ENCODE measurements at places on chromosomes 7 and 10.
A peak's percentile ranks its signal among the peaks of the same experiment; 100 is the strongest.

- no peaks in the 10 kb centered on the region for H3K4me1 ChIP-seq
- H3K27me3 ChIP-seq, result no peaks in the 10 kb centered on the region
- H3K36me3 ChIP-seq, result no peaks in the 10 kb centered on the region
- H3K27ac ChIP-seq, result no peak overlapping the region
- no peak for ATAC-seq
These were observed 609.7 kb downstream of the INHBA start for GRCh38 chr7:41093141-41093540.

- H3K4me1 ChIP-seq, result no peaks in the 10 kb centered on the region
- H3K27me3 ChIP-seq, result peaks cover 16% of the 10 kb centered on the region
- H3K4me3 ChIP-seq, result no peak overlapping the region
- ATAC-seq, result no peak
These were observed 109.2 kb downstream of the DYNC1I1 start for GRCh38 chr7:95881597-95881996.

DNA sequence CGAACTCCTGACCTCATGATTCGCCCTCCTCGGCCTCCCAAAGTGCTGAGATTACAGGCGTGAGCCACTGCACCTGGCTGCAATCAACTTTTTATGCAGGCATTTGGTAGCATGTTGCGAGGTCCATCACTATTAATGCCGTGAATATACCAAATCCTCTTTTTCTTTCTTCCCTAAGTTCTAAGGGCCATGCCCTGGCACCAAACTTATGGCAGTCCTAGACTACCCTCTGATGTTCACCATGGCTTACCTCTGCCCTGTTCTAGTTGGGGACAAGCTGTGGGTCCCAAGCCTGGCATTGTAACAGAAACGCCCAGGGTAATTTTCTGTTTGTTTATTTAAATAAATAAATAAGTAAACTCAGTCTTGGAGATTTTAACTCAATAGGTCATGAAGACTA lies 13.3 kb downstream of the PRSS2 start:
- no peaks in the 10 kb centered on the region for H3K4me1 ChIP-seq
- H3K36me3 ChIP-seq, result peaks cover 34% of the 10 kb centered on the region
- H3K27ac ChIP-seq, result peak overlapping the region; percentile 84
- ATAC-seq, result no peak

DNA sequence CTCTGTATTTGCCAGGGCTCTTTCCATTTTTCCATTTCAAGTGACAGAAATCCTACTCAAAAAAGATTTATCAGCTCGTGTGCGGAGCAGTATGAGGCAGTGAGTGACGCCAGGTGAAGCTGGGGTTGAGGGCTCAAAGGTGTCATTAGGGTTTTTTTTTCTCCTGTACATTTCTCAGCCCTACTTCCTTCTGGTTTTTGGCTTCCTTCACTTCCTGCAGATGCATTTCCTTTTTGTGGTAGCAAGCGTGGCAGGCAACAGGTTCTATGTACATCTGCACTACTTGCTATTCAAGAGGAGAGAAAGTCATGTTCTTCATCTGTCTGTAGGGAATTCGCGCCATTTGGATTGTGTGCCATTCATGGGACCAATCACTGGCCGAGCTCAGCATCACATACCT lies 52.8 kb upstream of the AOAH start:
- H3K27me3 ChIP-seq, result no peaks in the 10 kb centered on the region
- H3K27ac ChIP-seq, result peak overlapping the region; percentile 34
- H3K36me3 ChIP-seq, result no peaks in the 10 kb centered on the region
- peak overlapping the region; percentile 64 for H3K4me3 ChIP-seq

DNA sequence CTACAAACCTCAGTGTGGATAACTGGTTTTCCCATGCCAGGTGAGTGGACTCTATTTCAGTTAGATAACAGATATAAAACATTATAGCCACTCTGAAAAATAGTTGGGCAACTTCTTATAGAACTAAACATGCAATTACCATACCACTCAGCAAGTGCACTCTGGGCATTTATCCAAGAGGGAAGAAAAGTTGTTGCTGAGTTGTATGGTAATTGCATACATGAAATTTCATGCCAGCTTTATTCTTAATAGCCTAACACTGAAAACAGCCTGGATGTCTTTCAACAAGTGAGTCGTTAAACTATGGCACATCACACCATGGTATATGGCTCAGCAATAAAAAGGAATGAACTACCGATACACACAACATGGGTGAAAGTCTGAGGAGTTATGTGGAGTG lies 10.6 kb upstream of the UPP1 start:
- H3K27me3 ChIP-seq, result no peaks in the 10 kb centered on the region
- H3K4me1 ChIP-seq, result peaks cover 12% of the 10 kb centered on the region
- H3K36me3 ChIP-seq, result no peaks in the 10 kb centered on the region
- ATAC-seq, result no peak

DNA sequence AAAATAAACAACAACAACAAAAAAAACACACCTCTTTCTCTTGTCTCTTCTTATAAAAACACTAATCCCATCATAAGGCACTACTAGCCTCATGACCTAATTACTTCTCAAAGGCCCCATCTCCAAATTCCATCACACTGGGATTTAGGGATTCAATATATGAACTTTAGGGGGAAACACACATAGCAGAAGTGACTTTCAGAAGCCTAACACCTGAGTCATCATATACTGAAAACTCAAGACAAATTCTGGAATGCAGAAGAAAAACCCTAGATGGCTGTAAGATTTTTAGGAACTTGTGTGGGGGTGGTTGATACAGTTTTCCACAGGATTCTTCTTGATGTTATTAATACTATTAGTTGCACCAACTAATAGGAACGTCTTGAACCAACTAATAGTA lies 33.7 kb upstream of the CSTF2T start:
- no peaks in the 10 kb centered on the region for H3K27me3 ChIP-seq
- H3K4me1 ChIP-seq, result no peaks in the 10 kb centered on the region
- ATAC-seq, result no peak
- no peaks in the 10 kb centered on the region for H3K36me3 ChIP-seq
- H3K27ac ChIP-seq, result no peak overlapping the region

- H3K27ac ChIP-seq, result peak overlapping the region; percentile 77
- ATAC-seq, result peak; percentile 95
- H3K36me3 ChIP-seq, result no peaks in the 10 kb centered on the region
- no peaks in the 10 kb centered on the region for H3K27me3 ChIP-seq
These were observed 8.7 kb upstream of the LIPM start for GRCh38 chr10:88793712-88794299.

DNA sequence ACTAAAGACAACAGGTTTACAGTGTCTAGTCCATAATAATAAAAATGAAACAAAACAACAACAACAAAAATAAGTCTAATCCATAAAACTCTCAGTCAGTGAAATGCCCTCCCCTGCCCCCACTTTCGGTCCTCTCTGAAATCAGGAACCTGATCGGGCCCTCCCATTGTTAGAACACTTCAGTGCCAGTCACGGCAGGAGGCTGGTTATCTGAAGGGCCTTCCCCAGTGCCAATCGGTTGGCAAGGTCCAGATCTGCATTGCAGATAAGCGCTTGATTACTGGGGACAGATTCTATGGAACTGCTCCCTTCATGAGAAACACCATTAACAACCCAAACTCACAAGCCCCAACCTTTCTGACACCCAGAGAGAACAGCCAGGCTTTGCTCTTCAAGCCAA lies 72.2 kb upstream of the EEPD1 start:
- H3K27me3 ChIP-seq, result no peaks in the 10 kb centered on the region
- H3K27ac ChIP-seq, result no peak overlapping the region
- no peaks in the 10 kb centered on the region for H3K4me1 ChIP-seq
- no peaks in the 10 kb centered on the region for H3K36me3 ChIP-seq
- ATAC-seq, result no peak

- H3K4me1 ChIP-seq, result peaks cover 14% of the 10 kb centered on the region
- no peaks in the 10 kb centered on the region for H3K36me3 ChIP-seq
- H3K27me3 ChIP-seq, result no peaks in the 10 kb centered on the region
- ATAC-seq, result no peak
- no peak overlapping the region for H3K27ac ChIP-seq
These were observed 179.5 kb upstream of the AKR1E2 start for GRCh38 chr10:4646547-4646946.

DNA sequence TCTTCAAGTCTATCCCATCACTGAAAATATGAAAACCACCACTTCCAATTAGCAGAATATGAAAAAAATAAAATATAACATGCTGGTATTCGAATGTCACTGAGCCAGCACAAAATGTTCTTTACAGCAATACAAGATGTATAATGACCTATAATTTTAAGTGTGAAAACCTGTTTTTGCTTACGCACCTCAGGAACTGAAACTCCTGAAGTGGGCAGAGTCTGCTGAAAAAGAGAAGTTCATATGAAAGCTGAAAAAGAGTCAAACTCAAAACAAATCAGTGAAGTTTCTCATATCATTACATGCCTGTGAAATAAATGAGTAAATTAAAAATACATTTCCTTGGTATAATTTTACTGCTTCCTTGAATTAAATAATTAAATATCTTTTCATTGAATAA lies 272.5 kb downstream of the DGKB start:
- H3K27me3 ChIP-seq, result no peaks in the 10 kb centered on the region
- no peak overlapping the region for H3K27ac ChIP-seq
- no peak for ATAC-seq

DNA sequence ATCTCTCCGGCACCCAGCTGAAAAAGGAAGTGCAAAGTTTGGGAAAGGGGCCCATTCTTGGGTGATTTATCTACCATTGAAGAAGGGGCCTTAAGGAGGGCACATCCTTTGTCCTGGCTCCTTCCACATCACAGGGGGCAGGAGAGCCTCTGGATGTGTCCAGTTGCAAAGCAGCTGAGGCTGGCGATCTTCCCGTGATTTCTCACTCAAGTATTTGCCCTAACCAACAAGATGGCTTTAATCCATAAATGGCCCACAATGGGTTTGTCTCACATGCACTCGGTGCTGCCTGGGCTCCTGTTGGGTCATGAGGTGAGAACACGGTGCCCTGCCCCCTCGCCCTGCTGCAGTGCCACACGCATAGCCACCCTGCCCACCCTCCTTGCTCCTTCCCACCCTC lies 14.2 kb upstream of the FRMPD2 start:
- peaks cover 4% of the 10 kb centered on the region for H3K4me1 ChIP-seq
- no peak overlapping the region for H3K4me3 ChIP-seq
- H3K27me3 ChIP-seq, result peaks cover 28% of the 10 kb centered on the region
- H3K36me3 ChIP-seq, result no peaks in the 10 kb centered on the region

DNA sequence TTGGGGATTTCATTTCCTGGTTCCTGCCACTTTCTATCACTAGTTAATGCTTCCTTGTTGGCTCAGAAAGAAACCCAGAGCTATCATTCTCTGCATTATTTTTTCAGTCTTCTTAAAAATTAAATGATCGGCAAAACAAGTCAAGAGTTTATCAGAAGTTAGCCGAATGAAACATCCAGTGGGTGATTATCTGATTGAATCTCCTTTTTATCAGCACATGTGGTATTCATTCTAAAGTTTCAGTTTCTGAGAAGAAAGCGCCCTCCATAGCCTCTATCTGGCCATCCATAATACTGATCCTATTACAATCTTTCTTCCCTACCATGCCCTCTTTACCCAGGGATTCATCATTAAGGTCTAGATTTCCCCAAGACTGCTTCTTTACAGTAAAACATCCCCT lies 71.8 kb downstream of the OSBPL3 start:
- H3K4me1 ChIP-seq, result peaks cover 32% of the 10 kb centered on the region
- H3K4me3 ChIP-seq, result no peak overlapping the region
- ATAC-seq, result no peak
- no peaks in the 10 kb centered on the region for H3K27me3 ChIP-seq

- H3K4me3 ChIP-seq, result no peak overlapping the region
- no peaks in the 10 kb centered on the region for H3K36me3 ChIP-seq
- H3K4me1 ChIP-seq, result no peaks in the 10 kb centered on the region
- H3K27ac ChIP-seq, result peak overlapping the region; percentile 51
These were observed 403.2 kb downstream of the RPS24 start for GRCh38 chr10:78436706-78437406.

DNA sequence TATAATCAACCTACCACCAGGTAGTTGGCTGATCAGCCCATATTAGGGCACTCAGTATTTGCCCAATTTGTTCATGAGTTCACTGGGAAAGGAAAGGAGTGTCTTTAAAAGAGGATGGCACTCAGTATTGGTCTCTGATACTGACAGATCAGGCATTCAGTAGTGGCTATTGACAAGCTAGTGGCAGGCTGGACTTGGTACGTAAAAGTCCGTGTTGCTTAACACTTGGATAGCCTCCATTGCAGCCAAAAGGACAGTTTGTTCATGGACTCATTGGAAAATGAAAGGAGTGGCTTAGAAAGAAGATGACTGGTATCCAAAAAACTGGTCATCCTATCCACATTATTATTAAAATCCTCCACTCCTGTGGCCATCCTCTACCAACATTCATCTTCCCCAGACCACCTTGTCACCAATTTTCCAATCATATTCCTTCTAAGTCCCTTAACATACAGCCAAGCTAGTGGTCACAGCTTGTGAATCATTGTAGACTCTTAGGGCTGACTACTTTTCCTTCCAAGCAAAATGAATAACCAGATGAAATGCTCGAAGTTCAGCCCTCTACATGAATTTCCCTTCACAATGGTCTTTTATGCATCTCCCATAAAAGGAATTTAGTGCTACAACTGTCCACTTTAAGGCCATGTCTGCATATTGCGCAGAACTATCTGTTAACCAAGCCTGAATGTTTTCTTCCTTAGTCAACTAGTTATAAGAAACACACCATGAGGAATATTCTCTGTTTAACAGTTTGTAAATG lies 78.6 kb upstream of the MAGI2 start:
- no peaks in the 10 kb centered on the region for H3K4me1 ChIP-seq
- no peak overlapping the region for H3K27ac ChIP-seq
- no peak overlapping the region for H3K4me3 ChIP-seq
- no peaks in the 10 kb centered on the region for H3K27me3 ChIP-seq
- no peak for ATAC-seq

GRCh38 chr7:105439174-105439893 lies 50.6 kb upstream of the SRPK2 start:
- no peak overlapping the region for H3K4me3 ChIP-seq
- no peak overlapping the region for H3K27ac ChIP-seq
- peaks cover 8% of the 10 kb centered on the region for H3K4me1 ChIP-seq

DNA sequence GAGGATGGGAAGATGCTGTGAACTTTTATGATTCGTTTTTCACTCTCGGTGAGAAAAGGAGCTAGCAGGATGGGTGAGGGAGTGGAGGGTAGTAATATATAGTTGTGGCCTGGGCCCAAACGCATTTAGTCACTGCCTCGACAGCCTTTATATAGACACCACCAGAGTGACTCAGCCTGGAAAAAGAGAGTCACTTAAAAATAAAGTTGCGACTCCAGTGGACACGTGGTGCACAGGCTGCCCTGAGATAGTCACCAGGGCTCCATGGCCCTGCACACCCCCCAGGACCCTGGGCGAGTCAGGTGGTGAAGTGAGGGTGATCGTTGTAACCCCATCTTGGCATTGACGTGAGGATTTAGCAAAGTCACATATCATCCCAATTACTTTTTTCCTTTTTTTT lies 106.7 kb downstream of the CUX1 start:
- H3K4me3 ChIP-seq, result no peak overlapping the region
- no peaks in the 10 kb centered on the region for H3K27me3 ChIP-seq
- peak; percentile 99 for ATAC-seq
- peaks cover 6% of the 10 kb centered on the region for H3K4me1 ChIP-seq
- no peaks in the 10 kb centered on the region for H3K36me3 ChIP-seq
- peak overlapping the region; percentile 71 for H3K27ac ChIP-seq

DNA sequence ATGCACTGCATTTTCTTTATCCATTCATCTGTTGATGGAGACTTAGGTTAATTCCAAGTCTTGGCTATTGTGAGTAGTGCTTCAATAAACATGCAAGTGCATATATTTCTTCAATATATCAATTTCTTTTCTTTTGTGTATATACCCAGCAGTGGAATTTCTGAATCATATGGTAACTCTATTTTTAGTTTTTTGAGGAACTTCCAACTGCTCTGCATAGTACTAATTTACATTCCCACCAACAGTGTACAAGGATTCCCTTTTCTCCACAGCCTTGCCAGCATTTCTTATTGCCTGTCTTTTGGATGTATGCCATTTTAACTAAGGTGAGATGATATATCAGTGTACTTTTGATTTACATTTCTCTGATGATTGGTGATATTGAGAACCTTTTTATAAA lies 145.2 kb downstream of the LYZL1 start:
- H3K27ac ChIP-seq, result no peak overlapping the region
- H3K36me3 ChIP-seq, result no peaks in the 10 kb centered on the region
- H3K4me3 ChIP-seq, result no peak overlapping the region

- H3K4me1 ChIP-seq, result peaks cover 26% of the 10 kb centered on the region
- H3K27ac ChIP-seq, result peak overlapping the region; percentile 96
These were observed 39.5 kb downstream of the RSU1 start for GRCh38 chr10:16777473-16778370.
